CD8-positive, alpha-beta memory T cell (primary cell): ENCODE measurements at places on chromosomes 1 and 21. TPM values are rescaled to one million over a fixed set of nuclear protein-coding genes. Genes with fewer than 3 reads are reported as not detected.

DNA sequence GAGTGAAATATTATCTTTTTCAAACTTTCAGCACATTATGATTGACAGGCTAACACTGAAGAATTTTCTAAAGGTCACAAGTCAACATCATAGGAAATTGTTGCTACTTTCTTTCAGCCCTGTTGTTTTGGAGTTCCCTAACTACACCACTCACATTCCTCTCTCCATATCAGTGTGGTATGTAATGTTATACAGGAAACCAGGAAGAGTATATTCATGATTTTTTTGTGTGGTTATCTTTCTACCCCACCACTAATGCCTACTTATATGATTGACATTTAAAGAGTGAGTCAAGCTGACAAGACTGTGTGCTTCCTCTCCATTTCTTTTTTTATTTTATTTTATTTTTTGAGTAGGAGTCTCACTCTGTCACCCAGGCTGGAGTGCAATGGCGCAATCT, 47.8 kb upstream of the PRDM2 start:
- no peaks in the 10 kb centered on the region for H3K4me1 ChIP-seq
- no peak overlapping the region for H3K4me3 ChIP-seq
- no peak for DNase-seq
- no peaks in the 10 kb centered on the region for H3K27me3 ChIP-seq
- no peak overlapping the region for H3K27ac ChIP-seq

DNA sequence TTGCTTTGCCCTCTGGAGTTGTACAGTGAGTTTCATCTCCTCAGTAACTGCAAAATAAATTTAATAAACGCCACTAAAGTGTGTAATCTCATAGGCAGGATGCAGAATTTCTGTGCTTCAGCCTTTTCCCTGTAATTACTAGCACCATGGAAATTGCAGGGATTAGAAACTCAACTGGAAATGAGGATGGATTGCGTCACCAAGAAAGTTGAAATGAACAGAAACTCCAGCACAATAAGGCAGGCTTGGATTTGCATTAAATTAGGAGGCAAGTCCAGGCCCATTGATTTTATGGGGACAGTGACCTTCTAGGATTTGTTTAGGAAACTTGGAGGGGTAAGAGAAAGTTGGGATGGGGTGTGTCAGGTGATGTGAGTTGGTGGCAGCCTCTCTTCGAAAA, 197.5 kb downstream of the PTPRU start:
- H3K27me3 ChIP-seq, result no peaks in the 10 kb centered on the region
- no peak for DNase-seq
- no peak overlapping the region for H3K4me3 ChIP-seq
- no peaks in the 10 kb centered on the region for H3K4me1 ChIP-seq
- H3K36me3 ChIP-seq, result no peaks in the 10 kb centered on the region

GRCh38 chr21:18449605-18450550, 46.3 kb upstream of the TMPRSS15 start:
- no peak overlapping the region for H3K27ac ChIP-seq
- no peaks in the 10 kb centered on the region for H3K36me3 ChIP-seq
- no peaks in the 10 kb centered on the region for H3K4me1 ChIP-seq
- no peaks in the 10 kb centered on the region for H3K27me3 ChIP-seq
- no peak for DNase-seq

GRCh38 chr1:206709772-206710459, 25.2 kb downstream of the MAPKAPK2 start:
- no peak for DNase-seq
- H3K4me1 ChIP-seq, result peaks cover 74% of the 10 kb centered on the region
- no peaks in the 10 kb centered on the region for H3K27me3 ChIP-seq
- no peak overlapping the region for H3K27ac ChIP-seq
- no peaks in the 10 kb centered on the region for H3K36me3 ChIP-seq

DNA sequence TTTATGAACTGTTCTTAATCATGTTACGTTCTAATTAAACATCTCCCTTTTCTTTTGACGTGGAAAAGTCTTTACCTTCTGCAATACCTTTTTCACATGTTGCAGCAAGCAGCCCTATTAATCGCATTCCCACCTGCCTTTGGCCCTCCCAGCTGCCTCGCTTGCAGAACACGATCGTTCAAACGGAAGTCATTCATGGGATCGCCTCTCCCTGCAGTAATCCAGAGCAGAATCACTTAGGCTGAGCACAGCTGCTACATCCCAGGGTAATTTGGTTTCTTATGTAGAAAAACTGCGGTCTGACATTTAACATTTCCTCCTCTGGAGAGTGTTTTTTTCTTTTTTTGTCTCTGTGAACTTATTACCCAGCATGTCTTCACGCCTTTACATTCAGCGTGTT, 206.3 kb downstream of the KIF26B start:
- H3K36me3 ChIP-seq, result no peaks in the 10 kb centered on the region
- H3K27me3 ChIP-seq, result no peaks in the 10 kb centered on the region
- no peak overlapping the region for H3K27ac ChIP-seq
- DNase-seq, result no peak

- no peaks in the 10 kb centered on the region for H3K27me3 ChIP-seq
- H3K4me3 ChIP-seq, result no peak overlapping the region
- no peak overlapping the region for H3K27ac ChIP-seq
- DNase-seq, result no peak
These were observed 21.0 kb upstream of the TDRD10 start for GRCh38 chr1:154481053-154481452.

DNA sequence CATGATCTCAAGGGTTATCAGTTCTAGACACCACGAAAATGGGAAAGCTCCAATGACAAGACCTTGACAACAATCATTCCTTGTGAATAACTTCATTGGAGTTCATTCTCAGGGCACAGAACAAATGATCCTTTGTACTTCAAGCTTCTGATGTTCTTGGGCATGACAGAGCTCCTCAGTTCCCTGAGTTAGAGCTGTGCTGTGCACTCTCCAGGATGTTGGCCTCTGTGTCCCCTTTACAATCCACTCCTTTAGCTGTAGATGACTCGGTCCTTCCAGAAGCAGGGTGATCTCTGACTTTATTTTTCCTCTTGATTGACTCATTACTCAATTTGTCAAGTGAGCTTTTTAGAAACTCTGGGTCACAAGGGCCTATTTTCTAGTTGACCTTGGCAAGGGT, 3.9 kb upstream of the FAM78B start:
- H3K36me3 ChIP-seq, result no peaks in the 10 kb centered on the region
- DNase-seq, result no peak
- no peak overlapping the region for H3K4me3 ChIP-seq
- no peaks in the 10 kb centered on the region for H3K4me1 ChIP-seq

DNA sequence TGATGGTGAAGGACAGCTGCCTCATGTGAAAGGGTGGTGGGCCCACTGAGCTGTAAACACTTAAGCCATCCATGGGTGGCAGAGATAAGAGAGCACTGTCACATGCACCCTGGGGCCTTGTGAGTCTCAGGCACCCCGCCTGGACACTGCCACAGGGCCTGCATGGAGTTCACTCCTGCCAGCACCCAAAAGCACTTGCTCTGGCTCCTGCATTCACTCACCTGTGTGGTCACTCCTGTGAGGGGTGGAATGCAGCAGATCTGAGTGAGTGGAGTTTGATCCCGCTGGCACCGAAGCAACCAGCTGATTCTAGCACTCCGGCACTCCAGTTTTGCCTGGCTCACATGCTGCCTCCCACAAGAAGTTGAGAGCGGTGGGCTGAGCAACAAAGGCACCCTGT, 1142.1 kb upstream of the PRMT6 start:
- DNase-seq, result no peak
- no peaks in the 10 kb centered on the region for H3K36me3 ChIP-seq
- no peaks in the 10 kb centered on the region for H3K4me1 ChIP-seq
- no peak overlapping the region for H3K27ac ChIP-seq

The GBP4 gene
- total RNA-seq, result 26.6 TPM

The C1QA gene
- total RNA-seq, result 0.22 TPM

The SPRR2G gene
- total RNA-seq, result not detected

The ZSWIM5 gene
- total RNA-seq, result 1.4 TPM

The SH2D5 gene
- total RNA-seq, result 0.13 TPM

The CFHR2 gene
- not detected for total RNA-seq

The NBPF3 gene
- total RNA-seq, result 5.5 TPM

The SUSD4 gene
- total RNA-seq, result 0.18 TPM

The GJB5 gene
- total RNA-seq, result not detected

The NR0B2 gene
- not detected for total RNA-seq

The ACTA1 gene
- not detected for total RNA-seq

The FCER1A gene
- total RNA-seq, result not detected
